Chondrocyte (in vitro differentiated cells): ENCODE measurements at places on chromosomes 1 and 21.

DNA sequence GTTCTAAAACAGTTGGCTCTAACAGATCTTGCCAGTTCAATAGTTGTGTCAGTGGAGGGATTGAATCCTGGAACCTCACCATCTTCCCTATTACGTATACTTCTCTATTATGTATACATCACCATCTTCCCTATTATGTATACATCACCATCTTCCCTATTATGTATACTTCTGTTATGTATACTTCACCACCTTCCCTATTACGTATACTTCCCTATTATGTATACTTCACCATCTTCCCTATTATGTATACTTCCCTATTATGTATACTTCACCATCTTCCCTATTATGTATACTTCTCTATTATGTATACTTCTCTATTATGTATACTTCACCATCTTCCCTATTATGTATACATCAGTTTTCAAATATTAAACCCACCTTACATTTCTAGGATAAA is 34.4 kb upstream of the HP1BP3 start:
- no peak for DNase-seq

GRCh38 chr1:243260221-243260880 is 4.5 kb downstream of the SDCCAG8 start:
- no peak for DNase-seq

DNA sequence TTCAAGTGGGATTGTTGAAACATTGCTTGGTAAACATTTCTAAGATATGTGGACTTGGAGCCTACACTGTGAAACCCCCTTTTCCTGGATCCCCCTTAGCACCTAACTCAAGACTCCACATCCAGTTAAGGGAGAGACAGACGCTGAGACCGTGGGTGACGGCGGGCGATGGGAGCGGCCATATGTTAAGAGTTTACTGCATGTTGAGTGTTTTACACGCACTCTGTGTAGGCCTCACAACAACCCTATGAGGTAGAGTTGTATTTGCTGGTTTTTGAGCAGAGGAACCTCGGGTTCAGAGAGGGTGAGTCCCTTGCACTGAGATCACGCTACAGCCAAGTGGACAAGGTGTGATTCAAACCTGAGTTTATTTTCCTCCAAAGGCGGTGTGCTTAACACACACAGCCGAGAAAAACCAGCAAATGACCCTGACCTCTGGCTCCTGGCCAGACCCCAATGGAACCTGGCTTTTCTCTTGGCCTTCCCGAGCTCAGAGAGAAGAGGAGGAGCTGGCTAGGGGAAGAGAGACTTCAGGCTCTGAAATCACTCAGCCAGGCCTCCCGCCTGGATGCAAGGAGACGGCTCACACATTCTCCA is 46.9 kb upstream of the GOLT1A start:
- DNase-seq, result no peak

DNA sequence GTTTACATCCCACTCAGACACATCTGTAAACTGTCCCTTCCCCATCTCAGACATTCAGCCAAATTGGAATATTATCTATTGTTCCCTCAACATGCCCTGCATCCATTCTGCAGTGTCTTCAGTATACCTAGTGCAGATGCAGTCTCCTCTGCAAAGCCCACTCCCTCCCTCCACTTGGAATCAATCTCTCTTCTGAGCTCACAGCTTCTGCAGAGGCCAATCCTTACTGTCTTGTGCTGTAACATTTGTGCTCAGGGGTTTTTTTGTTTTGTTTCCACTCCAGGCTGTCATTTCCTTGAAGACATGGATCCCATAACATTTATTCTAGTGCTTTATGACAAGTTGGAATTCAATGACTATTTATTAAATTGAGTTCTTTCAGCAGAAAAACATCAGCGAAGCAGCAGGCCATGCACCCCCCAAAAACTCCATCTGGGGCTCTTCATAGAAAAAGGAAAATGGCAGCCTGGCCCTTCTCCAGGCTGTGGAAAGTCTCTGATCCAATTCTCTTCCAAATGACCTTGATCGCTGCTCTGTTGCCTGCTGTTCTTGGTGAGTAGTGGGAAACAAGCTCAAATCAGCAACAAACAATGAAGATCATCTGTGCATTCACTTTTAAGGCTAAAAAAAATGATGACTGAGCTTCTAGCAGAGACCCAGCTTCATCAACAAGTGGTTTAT is 8.7 kb downstream of the C4BPA start:
- DNase-seq, result no peak

GRCh38 chr1:45880930-45881329 is 77.5 kb downstream of the MAST2 start:
- DNase-seq, result no peak

DNA sequence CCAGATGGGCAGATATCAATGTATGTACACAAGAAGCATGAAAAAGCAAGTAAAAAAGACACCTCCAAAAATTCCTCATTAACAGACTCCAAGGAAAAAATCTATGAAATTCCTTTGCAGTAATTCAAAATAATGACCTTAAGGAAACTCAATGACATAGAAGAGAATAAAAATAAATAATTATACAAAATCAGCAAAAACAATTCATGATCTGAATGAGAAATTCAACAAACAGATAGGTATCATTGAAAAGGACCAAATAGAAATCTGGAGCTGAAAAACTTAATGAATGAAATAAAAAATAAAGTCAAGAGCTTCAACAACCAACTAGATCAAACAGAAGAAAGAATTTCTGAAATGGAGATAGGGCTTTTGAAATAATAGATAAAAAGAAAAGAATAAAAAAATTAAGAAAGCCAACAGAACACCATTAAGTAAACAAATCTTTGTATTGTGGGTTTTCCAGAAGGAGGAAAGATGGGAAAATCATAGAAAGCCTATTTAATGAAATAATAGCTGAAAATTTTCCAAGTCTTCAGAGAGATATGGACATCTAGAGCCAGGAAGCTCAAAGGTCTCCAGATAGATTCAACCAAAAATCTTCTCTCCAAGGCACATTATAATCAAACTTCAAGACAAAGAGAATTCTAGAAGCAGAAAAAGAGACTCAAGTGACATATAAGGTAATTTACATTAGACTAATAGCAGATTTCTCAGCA is 52.0 kb upstream of the KCNK1 start:
- no peak for DNase-seq

GRCh38 chr1:48741380-48741779 is 35.3 kb downstream of the BEND5 start:
- DNase-seq, result no peak
